ENCODE measurements at places on chromosomes 2 and 18. TPM values are rescaled to one million over a fixed set of nuclear protein-coding genes. Genes with fewer than 3 reads are reported as not detected.

The COQ10B gene
- total RNA-seq, result 39.8 TPM

GRCh38 chr2:118095610-118096009 is 7.3 kb downstream of the INSIG2 start:
- H3K27me3 ChIP-seq, result no peaks in the 10 kb centered on the region
- no peak overlapping the region for H3K4me3 ChIP-seq
- H3K36me3 ChIP-seq, result peaks cover 2% of the 10 kb centered on the region
- H3K27ac ChIP-seq, result no peak overlapping the region
- no peaks in the 10 kb centered on the region for H3K4me1 ChIP-seq
- no peak for DNase-seq

DNA sequence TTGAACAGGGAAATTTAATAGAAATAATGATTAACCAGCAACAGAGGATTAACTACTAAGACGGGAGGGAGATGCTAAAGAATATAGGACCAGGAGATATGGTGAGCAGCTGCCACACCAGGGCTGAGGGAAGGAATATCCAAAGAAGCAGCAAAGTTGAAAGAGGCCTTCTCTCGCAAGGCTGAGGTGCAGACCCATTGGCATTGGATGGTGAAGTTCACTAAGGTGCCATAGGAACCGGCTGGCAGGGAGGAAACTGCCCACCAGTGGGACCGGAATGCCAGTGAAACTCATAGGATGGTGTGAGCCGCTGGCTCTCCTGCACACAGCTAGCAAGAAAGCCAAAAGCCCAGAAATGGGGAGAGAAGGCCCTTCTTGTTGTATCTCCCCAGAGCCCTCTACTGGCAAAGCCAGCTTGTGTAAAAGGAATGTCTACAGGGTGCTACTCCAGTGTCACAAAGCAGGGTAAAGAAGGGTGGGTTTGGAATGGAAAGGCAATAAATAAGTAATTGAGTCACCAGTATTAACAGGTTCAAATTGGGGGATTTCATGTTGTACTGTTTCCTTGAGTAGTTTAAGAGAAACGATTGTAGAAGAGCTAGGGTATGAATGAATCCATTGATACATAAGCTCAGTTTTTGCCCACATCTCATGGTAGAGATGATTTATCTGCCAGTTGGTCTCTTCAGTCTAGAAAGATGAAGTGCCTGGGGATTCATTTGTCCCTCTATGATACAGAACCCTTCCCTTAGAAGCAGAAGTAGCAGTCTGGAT is 36.0 kb downstream of the FARP2 start:
- H3K27me3 ChIP-seq, result no peaks in the 10 kb centered on the region
- no peak overlapping the region for H3K4me3 ChIP-seq
- H3K36me3 ChIP-seq, result no peaks in the 10 kb centered on the region
- no peaks in the 10 kb centered on the region for H3K4me1 ChIP-seq
- H3K27ac ChIP-seq, result no peak overlapping the region
- no peak for DNase-seq

The SOX11 gene
- total RNA-seq, result not detected

DNA sequence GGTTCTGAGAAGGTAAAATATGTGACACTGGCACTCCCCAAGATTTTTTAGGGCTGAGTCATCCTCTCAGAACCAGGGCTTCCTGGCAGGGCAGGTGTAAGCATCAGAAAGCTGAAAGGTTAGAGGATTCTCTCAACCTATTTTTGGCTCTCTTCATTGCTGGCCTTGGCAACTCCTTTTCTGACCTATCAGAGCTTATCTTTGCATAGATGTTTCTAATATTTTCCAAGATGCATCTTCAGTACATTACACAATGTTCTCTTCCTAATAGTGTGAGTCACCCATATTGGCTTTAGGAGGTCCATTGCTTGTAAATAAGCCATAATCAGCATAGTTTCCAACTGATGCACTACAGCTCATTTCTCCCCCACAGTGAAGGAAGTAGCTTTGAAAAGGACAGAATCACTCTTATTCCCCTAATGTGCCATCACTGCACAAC is 2008.4 kb upstream of the PIK3C3 start:
- H3K4me1 ChIP-seq, result no peaks in the 10 kb centered on the region
- no peaks in the 10 kb centered on the region for H3K27me3 ChIP-seq
- no peak for DNase-seq
- no peak overlapping the region for H3K4me3 ChIP-seq

Measured in aorta (tissue), 5 donors.